ENCODE measurements at places on chromosomes 13 and 19. TPM values are rescaled to one million over a fixed set of nuclear protein-coding genes. Genes with fewer than 3 reads are reported as not detected.

Gene C19orf85
- total RNA-seq: not detected

DNA sequence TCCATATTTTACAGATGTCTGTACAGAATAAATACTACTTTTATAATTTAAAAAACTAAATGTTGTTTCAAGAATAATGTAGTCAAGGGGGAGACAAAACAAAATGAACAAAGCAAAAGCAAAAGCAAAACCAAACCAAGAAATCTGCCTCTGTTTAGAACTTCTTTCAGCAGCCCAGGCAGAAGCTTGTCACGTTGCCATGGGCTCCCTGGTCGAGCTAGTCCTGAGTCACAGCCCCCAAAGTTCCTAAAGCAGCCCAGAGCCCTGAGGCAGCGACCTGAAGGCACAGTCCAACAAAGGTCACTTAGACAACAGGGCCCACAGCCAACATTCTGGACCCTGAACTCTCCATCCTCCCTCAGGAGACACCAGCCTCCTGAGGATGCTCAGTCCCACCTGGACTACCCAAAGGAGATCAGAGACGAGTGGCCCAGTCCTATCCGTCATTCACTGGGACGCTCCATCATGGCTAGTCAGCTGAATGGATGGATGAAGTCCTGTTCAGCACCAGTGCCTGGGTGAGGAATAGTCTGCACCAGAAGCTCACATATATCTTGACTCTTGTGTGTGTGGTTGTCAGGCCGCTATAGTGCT lies 41.7 kb downstream of the SIAH3 start:
- no peak for DNase-seq

GRCh38 chr19:53991224-53992113 lies at the start of gene CACNG6:
CACNG6 (plus strand) TSS chr19:53991637; CDS start chr19:53992878, 1,241 bp downstream.
- DNase-seq: no peak

- DNase-seq: no peak
These were observed 1.1 kb downstream of the FKBP8 start for GRCh38 chr19:18541992-18542940.

DNA sequence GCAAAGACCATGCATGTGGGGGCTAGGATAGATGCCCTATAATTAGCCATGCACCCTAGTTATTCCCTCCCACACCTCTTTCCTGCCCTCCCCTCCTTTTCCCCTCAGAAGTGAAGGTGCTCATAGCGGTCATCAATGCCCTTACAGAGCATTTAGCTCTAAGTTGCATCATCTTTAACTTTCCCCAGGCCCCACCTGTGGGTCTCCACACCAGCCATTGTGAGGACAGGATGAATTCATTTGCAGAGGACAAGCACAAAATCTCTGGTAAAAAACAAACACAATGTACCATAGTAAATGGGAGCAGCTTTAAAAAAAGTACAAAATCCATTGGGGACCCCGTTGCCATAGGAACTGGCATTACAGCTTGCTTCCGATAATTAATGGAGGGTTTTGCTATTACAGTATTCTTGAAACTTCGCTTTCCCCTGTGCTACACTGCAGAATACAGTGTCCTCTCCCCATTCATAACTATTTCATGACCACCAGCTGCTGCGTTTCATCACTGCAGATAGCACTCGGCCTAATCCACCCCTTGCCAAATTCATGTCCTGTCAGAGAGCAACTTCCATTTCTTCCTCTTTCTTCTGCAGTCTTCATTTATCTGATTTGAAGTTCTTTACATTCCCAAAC lies 110.5 kb downstream of the ZDHHC20 start:
- no peak for DNase-seq

GRCh38 chr13:113928685-113929627 lies 44.9 kb downstream of the C13orf46 start:
- DNase-seq: no peak

DNA sequence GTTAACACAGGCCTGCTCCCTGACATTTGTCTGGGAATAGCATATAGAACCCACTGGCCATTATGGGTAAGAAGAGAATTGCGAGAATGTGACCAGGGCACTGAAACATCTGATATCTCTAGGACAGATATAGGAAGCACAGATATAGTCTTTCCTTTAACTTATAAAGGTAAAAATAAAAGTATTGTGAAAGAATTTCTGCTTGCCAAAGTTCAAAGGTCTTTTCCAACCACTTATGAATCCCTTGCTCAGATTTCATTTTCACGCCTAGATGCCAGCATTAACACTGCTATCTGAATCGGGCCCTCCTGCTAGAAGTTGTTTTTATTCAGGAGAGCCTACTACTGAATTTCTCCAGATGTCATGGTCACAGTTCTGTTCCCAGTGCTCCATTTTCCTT lies 27.7 kb downstream of the BBC3 start:
- DNase-seq: no peak

GRCh38 chr13:104766319-104766718 lies 1700.1 kb upstream of the SLC10A2 start:
- no peak for DNase-seq

DNA sequence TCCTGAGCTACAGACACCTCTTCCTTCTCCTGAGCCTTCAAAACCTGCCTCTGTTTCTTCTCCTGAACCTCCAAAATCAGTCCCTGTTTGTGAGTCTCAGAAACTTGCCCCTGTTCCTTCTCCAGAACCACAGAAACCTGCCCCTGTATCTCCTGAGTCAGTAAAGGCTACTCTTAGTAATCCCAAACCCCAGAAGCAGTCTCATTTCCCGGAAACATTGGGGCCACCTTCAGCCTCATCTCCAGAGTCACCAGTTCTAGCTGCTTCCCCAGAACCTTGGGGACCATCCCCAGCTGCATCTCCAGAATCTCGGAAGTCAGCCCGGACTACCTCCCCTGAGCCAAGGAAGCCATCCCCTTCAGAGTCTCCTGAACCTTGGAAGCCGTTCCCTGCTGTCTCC lies 10.0 kb downstream of the CHAMP1 start:
- DNase-seq: no peak

DNA sequence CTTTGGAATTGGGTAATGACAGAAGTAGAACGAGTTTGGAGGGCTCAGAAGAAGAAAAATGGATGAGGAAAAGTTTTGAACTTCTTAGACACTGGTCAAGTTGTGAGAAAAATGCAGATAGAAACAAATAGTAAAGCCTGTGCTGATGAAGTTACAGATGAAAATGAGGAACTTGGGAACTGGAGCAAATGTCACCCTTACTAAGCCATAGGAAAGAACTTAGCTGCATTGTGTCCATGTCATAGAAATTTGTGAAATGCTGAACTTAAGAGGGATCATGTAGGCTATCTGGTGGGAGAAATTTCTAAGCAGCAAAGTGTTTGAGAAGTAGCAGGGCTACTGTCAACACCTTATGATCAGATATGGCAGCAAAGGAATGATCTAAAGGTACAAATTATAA lies 289.2 kb upstream of the PCDH9 start:
- no peak for DNase-seq

DNA sequence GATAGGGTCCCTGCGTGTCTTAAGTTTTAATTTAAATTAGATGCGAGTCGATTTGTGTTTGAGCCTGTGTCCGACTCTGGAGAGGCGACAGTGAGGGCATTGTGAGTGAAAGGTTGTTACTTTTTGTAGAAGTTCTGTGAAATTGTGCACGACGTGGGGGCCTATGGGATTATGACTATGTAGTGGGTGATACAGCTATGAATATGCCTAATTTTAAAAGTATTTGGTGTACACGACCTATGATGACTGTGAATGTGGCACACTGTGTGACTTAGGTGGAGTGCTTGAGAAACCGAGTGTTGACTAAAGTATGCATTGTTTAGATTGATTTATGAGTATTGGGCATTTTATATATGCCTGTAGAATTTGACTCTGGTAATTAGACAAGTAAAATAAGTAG lies 646 bp downstream of the ZNF567 start:
- DNase-seq: no peak

DNA sequence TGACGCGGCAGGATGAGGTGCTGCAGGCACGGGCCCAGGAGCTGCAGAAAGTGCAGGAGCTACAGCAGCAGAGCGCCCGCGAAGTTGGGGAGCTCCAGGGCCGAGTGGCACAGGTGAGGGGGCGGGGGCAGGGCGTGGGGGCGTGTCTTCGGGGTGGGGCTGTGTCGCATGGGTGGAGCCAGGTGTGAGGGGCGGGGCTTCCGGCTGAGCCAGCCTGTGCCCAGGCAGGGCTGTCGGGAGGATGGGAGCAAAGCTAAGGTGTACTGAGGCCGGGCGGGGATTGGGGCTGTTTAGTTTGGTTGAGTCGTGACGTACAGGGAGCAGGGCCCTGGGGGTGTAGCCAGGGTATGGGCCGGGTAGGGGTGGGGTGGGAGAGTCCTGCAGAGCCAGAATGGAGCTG lies 62.3 kb downstream of the KCNC3 start:
- DNase-seq: peak; percentile 48

DNA sequence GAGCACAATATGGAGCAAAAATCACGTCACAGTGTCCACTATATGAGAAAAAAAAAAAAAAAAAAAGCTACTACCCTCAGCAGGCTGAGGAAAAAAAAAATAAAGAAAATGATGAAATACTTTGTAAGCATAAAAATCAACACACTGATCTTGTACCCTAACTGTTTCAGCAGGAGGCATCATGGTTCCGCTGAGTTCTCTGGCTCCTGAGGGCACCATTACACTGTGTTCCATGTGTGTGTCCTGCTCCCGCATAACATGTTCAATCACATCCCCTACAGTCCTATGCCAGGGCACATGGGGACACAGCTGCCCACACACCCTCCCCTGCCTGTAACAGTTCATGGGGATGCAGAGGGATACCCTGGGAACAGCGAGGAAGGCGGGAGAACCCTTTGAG lies 33.5 kb downstream of the DOCK9 start:
- no peak for DNase-seq

- no peak for DNase-seq
These were observed 11.2 kb upstream of the ADPRHL1 start for GRCh38 chr13:113464476-113464875.

DNA sequence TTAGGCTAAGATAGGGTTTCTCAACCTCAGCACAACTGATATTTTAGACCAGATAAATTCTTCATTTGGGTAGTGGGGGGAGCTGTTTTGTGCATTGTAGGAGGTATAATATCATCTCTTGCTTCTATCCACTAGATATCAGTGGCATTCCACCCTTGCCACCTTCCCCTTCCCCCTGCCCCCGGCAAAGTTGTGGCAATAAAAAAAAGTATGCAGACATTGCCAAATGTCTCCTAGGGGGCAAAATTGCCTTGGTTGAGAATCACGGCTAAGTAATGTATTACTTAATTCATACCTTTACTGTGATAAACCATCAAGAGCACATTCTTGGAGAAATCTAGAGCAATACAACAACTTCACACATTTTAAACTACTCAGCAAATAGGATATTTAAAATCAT lies 51.4 kb downstream of the UBL3 start:
- no peak for DNase-seq

Measured in CD8-positive, alpha-beta memory T cell (primary cell).